Effector memory CD4-positive, alpha-beta T cell (primary cell): ENCODE measurements at places on chromosomes 6 and 20.

- no peak for DNase-seq
- no peak overlapping the region for H3K27ac ChIP-seq
- no peaks in the 10 kb centered on the region for H3K36me3 ChIP-seq
- peaks cover 3% of the 10 kb centered on the region for H3K27me3 ChIP-seq
Measured at GRCh38 chr20:57071954-57072583, 194.4 kb downstream of the BMP7 start.

DNA sequence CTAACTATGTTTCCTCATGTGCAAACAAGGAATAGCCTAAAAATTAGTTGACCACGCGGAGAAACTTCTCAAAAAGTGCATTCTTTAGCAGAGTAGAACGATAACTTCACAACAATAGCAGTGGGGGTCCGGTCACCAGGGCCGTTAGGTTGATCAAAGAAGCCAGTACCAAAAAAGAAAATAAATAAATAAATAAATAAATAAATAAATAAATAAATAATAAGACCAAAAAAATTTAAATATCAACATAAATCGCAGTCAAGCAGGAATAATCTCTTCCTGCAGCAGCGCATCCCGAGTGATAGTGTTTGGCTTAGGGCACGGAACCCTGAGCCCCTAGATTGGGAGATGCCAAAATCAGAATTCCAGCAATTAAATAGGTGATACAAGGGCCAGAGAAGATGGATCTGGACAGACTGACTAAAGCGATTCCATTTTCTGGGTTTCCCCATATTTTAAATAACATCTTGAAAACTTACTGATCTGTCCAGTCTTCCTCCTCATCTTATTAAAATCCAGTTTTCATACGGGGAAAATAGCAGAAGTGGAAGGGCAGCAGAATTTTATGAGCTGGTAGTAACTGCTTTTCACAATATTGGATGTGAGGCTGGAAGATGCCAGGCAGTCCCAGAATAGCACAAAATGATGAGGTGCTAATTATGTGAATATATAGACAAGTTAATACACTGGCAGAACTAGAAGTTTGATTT lies 4.4 kb upstream of the OLIG3 start:
- H3K4me1 ChIP-seq: peaks cover 46% of the 10 kb centered on the region
- H3K27ac ChIP-seq: no peak overlapping the region
- DNase-seq: no peak
- peaks cover 51% of the 10 kb centered on the region for H3K27me3 ChIP-seq
- H3K36me3 ChIP-seq: no peaks in the 10 kb centered on the region

- no peak for DNase-seq
- no peak overlapping the region for H3K4me3 ChIP-seq
- H3K4me1 ChIP-seq: no peaks in the 10 kb centered on the region
- H3K27ac ChIP-seq: no peak overlapping the region
- H3K27me3 ChIP-seq: no peaks in the 10 kb centered on the region
- peaks cover 4% of the 10 kb centered on the region for H3K36me3 ChIP-seq
Measured at GRCh38 chr20:13533946-13534345, 104.8 kb downstream of the TASP1 start.

DNA sequence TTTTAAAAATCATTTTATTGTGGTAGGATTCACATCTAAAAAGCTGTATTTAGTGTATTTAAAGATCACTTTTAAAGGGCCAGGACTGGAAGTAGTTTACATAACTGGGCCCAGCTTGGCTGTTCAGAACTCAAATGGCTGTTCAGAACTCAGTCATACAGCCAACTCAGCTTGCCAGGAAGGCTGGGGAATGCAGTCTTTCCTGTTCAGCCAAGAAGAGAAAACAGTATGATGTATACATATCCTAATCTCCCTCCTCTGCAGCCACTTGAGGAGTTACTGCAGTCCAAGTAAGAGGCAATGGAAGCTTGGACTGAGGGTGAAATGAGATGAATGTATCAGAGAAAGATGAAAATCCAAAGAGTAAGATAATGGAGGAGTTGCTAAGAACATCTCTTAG lies 24.6 kb downstream of the DSTN start:
- no peak for DNase-seq
- H3K4me1 ChIP-seq: no peaks in the 10 kb centered on the region
- H3K27ac ChIP-seq: no peak overlapping the region
- no peak overlapping the region for H3K4me3 ChIP-seq
